Stimulated activated CD8-positive, alpha-beta memory T cell treated with anti-CD3 and anti-CD28 coated beads, Interleukin-4, amount 100 ng/mL, for 1 hour (primary cell): ENCODE measurements at places on chromosomes 1 and 21.

DNA sequence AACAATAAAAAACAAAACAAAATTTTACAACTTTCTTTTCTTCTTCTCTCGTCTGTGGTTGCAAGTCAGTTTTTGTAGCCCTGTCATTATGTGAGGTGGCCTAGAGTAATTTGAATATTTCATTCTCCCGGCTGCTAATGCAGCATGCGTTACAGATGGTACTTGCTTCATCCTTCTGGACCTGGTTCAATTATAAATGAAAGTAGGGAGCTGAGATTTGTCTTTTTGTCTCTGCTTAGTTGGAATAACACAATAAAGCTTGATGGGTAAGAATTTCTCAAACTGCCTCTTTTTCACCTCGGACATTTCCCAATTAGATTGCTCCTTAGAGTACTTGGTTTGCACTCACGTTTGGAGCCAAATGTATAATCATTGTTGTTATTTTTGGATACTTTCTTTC is 201.6 kb downstream of the PBX1 start:
- DNase-seq: no peak

- DNase-seq: no peak
Measured at GRCh38 chr1:51927029-51927428, 48.5 kb upstream of the NRDC start.

DNA sequence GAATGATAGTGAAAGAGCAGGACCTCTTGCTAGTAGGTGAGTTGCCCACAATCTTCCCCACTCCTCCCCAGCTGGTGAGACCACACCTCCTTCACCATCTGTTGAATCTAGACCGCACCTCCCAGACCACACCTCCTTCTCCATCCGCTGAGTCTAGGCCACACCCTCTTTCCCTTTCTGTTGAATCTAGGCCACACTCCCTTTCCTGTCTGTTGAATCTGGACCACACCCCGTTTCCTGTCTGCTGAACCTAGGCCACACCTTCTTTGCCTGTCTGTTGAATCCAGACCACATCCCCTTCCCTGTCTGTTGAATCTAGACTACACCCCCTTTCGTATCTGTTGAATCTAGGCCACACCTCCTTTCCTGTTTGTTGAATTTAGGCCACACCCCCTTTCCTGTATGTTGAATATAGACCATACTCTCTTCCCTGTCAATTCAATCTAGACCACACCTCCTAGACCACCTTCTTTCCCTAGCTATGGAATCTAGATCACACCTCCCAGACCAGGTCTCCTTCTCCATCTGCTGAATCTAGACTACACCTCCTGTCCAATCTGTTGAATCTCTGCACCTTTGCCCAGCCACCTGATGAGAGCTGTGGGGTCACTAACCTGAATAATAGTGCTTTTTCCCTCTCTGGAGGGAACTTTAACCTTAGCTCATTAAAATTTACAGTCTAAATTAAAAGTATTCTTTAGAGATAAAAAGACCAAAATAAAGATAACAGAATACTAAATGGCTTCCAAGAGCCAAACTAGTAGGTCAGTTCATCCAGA is 116.3 kb downstream of the DAB1 start:
- DNase-seq: no peak

- peak; percentile 73 for DNase-seq
Measured at GRCh38 chr1:203289281-203289981, 15.9 kb upstream of the BTG2 start.

- DNase-seq: no peak
Measured at GRCh38 chr1:223199094-223199647, 56.1 kb upstream of the TLR5 start.

DNA sequence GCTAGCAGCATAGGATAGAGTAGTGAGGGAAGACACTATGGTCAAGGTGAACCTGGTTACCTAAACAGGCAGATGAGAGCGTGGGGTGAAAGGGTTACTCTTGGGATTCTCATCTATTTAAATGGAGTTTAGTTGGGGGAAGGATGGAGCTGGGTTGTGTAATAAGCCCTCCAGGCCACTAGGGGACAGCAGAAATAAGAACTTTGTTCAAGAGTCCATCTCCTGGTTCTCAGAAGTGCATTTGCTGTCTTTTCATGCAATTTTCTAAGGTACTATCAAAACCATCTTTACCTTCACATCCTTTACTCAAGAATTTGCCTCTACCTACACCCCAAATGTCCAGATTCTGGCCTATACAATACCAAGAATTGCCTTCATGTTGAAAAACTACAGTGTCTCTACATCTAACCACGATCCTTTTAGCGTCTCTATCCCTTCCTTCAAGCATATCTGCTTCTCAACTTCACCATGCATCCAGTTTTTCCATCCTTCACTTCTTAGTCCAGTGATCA is 28.0 kb downstream of the SLAMF1 start:
- no peak for DNase-seq

GRCh38 chr21:35321322-35322200 is 272.5 kb upstream of the RUNX1 start:
- no peak for DNase-seq

DNA sequence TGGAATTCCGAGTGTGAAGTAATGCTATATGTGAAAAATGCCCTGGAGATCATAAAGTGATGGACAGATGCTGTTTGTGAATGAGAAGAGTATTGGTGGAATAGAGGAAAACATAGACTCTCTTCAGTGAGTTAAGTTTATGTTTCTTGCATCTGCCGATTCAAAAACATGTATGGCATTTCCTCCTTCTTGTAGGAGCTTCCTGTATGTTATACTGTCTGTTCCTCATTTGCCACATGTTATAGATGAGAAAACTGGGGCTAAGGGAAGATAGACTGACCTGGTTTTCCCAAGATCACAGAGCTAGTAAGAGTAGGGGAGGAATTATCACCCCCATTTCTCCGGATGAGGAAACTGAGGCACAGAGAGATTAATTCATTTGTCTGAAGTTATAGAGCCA is 41.1 kb upstream of the IL20 start:
- DNase-seq: no peak
